ENCODE measurements at places on chromosomes 3 and 15.

DNA sequence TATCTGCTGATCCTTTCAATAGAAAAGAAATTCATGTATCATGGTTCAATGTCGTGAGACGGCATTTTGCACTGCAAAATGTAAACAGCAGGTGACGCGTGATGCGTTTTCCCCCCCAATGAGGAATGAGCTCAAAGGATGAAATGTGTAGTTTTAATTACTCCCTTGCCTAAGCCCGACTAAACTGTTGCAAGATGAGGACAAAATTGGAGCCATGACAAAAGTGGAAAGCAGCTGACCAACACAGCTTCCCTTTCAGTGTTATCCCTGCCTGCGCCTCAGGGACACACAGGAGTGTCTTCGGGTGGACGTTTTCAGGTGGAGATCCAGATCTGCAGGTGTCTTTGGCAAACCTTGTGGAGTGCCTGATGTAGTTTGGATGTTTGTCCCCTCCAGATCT, 92.0 kb downstream of the GABRG3 start:
- DNase-seq = no peak

- DNase-seq = no peak
Measured at GRCh38 chr3:76644305-76644675, 395.6 kb upstream of the ROBO2 start.

GRCh38 chr15:80923668-80924067, 66.0 kb downstream of the MESD start:
- DNase-seq = no peak

GRCh38 chr15:38189671-38190295, 62.9 kb upstream of the SPRED1 start:
- DNase-seq = no peak

DNA sequence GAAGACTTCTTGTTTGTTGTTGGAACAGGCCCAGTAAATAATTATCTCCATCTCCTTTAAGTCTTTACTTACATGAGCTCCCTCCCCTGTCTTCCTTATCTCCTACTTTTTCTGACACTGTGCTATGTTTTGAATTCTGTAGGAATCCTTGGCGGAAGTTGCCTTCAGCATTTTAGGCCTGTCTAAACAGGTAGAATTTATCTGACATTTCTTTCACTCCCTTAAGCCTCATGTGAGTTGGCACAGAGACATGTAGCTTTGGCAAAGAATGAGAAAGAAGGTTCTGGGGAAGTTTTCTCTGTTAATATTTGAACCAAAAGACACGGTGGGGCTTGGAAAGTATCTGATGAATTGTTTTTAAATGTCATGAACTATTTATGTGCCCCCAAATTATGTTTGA, 8.1 kb downstream of the MCTP2 start:
- no peak for DNase-seq

GRCh38 chr15:95884276-95884675, 446.2 kb upstream of the NR2F2 start:
- DNase-seq = no peak

DNA sequence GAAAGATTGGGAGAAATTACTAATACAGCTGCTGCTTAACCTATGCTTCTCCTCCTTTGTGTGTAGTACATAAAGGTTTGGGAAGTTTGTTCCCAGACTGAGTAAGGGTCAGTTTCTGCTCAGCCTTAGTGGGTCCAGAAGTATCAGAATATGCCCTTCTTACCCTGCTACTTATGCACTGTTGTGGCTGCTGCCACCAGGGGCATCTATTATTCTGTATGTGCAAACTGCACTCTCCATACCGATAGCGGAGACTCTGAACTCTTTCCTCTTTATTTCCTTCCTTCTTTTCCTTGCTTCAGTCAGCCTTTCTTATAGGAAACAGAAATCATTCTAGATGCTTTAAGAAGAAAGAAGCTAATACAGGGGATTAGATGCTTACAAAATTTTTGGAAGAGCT, 4.0 kb downstream of the NEDD4 start:
- DNase-seq = no peak

- no peak for DNase-seq
Measured at GRCh38 chr3:11436775-11437174, 164.6 kb downstream of the ATG7 start.

DNA sequence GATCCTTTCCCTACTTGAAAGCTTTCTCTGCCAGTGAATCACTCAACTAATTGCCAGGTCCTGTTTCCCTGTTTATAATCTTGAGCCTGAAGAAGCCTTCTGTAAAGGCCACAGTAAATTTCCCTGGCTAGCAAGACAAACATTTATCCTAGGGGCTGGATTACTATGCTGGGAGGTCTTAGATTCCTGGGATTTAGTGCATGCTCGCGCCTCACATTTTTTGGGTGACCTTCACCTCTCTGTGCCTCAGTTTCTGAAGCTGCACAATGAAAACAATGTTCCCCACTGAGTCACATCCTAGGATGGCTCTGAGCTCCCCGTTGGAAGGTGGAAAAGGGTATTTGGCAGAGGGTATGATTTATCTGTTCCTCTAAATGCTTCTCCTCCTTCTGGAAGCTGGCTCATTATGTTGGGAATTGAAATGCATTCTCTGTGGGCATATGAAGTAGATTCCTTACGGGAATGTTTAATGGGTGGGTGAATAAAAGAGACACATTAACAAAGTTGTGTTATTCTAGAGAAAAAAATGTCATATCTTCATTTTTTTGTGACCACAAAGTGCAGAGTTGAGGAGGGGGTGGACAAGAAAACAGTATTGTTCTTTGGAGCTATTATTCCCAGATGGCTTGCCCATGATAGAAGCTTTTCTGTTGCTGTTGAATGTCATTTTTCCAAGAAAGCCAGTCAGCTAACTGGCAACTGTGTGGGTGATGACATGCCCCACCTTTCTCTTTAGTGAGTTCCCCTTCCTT, 32.4 kb downstream of the LSM3 start:
- DNase-seq = no peak

- no peak for DNase-seq
Measured at GRCh38 chr3:39254806-39255449, 24.9 kb downstream of the CX3CR1 start.

GRCh38 chr3:177419904-177420601, 222.8 kb upstream of the TBL1XR1 start:
- DNase-seq = no peak

DNA sequence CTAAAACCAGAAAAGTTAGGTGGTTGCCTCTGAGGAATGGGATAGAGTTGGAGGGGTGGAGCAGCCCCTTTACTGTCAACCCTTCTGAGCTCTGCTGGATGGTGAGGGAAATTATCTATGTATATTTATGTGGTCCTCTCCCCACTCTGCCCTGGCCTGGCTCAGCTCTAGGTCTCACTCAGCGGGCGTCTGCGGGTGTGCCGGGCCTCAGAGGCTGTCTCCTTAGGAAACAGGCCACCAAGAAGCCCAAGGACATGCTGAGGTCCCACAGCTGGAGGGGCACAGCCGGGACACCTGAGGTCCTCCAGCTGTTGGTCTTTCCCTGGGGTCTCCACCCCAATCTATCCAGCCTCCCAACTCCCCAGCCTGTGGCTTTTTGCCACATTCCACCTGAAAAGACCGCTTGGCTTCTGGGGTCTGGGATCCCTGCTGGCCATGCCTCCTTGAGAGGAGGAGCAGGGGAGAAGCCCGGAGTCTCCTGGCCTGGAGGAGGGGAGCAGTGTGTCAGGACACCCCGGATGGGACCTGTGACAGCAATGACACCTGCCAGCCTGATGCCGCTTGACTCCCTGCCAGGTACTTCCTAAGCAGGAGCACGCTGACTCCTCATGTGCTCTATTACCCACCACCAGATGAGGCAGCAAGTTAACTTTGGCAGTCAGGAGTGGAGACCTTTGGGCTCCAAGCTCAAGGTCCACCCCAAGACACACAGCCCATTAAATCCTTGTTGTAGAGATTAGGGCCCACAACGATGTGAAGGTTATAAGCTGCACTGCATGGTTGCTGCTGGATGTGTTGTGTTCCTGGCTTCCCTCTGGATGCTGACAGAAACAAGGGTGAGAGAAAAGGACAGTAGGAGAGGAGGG, at the start of gene SLC28A1:
SLC28A1 (plus strand) TSS at position 747 of the 866 bp plus-strand sequence. CDS start 3,099 bp downstream, outside the sequence.
- DNase-seq = no peak

DNA sequence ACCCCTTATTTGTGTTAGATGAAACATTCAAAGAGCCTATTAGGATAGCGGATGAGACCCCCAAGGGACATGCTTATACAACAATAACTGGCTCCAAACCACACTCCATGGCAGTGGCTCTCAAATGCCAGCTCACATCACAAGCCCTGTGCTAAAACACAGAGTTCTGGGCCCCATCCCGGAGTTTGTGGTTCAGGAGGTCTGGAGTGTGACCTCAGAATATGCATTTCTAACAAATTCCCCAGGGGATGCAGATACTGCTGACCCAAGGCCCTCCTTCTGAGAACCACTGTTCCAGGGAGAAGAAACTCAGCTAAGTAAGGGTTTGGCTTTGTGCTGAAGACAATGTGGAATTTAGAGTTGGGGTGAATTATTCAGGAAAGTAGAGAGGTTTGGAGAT, 3.6 kb downstream of the CCRL2 start:
- DNase-seq = no peak

GRCh38 chr3:181921220-181921619, 209.5 kb downstream of the SOX2 start:
- DNase-seq = no peak

GRCh38 chr3:125212509-125213363, at the start of gene SLC12A8:
SLC12A8 (minus strand) TSS chr3:125212748; CDS start chr3:125211349, 1,399 bp downstream.
- DNase-seq = no peak

DNA sequence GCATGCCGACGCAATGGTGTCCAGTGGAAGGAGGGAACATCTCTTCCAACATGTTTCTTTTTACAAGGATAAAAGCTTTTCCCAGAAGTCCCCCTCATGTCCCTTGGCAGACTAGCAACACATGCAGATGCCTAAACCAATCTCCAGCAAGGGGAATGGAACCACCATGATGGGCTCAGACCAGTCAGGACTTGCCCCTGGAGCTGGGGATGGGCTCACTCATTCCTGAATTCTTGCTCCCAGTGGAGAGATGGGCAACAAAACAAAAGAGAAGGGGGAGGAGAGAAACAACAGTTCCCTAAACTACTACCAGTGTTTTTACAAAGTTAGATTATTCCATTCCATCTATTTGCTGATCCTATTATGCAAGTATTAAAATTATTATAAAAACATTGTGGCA, 76.8 kb upstream of the OXTR start:
- no peak for DNase-seq

- no peak for DNase-seq
Measured at GRCh38 chr15:84793431-84794161, 23.6 kb upstream of the ALPK3 start.

GRCh38 chr3:95154766-95155165, 1091.9 kb downstream of the NSUN3 start:
- DNase-seq = no peak

- DNase-seq = no peak
Measured at GRCh38 chr15:65924004-65924403, 54.7 kb downstream of the RAB11A start.

- no peak for DNase-seq
Measured at GRCh38 chr15:100043068-100043641, 298.6 kb downstream of the ADAMTS17 start.

GRCh38 chr15:39583596-39584265, 2.9 kb downstream of the THBS1 start:
- no peak for DNase-seq

DNA sequence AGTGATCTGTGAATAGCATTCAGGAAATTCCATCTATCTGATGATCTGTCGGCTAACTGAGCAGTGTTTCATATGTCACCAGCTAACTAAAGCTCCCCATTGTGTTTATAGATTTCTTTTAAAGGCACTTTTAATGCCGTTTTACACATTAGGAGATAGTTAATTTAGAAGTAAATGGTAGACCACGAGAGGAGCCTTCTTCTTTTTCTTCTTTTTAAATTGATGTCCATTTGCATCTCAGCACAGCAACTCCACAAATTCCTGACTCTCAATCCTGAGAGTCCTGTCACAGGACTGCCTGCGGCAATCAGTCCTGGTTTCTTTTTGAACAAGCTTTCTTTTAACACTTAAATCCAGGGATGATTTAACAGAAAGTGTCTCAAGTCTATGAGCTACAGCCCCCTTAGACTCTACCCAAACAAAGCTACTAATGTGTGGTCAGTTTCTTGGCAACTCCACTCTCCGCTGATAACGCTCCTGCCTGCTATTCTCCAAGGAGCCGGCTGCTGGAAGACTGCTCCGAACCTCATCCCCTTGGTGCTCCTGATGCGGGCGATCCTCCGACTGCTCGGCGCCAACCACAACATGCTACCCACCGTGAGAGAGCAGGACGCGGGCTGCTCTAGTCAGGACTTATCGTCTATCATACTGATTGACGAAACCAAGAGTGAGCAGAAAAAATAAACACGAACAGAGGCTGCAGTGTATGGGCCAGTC, 421.4 kb downstream of the MECOM start:
- DNase-seq = no peak

GRCh38 chr15:25883463-25884259, 20.5 kb upstream of the ATP10A start:
- no peak for DNase-seq

DNA sequence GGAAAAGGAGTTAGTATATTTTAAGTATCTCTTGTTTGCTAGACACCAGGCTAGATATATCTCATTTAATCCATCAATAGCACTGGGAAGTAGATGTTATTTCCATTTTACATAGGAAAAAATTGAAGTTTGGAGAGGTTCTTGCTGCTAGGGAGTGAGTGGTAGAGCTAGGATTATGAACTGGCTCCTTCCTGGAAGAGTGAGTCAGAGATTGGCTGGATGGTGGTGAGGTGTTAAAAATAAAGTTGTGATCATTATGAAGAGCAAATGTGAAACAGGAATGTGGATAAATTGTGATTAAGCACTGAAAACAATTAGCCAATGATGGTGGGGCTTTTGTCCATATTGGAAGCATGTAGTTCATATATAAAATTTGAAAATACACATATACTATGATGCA, 234.2 kb downstream of the WNT5A start:
- no peak for DNase-seq

- no peak for DNase-seq
Measured at GRCh38 chr3:89584398-89584797, 477.0 kb downstream of the EPHA3 start.

GRCh38 chr15:33074942-33075341, 119.6 kb downstream of the FMN1 start:
- no peak for DNase-seq

- DNase-seq = no peak
Measured at GRCh38 chr15:66900586-66901310, 164.7 kb upstream of the SMAD3 start.

- DNase-seq = no peak
Measured at GRCh38 chr15:76464247-76464646, 127.7 kb downstream of the ISL2 start.

DNA sequence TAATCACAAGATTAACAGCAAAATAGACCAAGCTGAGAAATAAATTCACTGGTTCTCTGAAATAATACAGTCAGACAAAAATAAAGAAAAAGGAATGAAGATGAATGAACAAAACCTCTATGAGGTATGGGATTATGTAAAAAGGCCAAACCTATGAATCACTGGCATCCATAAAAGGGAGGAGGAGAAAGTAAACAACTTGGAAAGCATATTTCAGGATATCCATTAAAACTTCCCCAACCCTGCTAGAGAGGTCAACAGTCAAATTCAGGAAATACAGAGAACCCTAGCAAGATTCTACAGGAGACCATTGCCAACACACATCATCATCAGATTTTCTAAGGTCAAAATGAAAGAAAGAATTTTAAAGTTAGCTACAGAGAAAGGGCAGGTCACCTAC, 649.7 kb upstream of the CBLB start:
- DNase-seq = no peak

Data from NCI-H2107 (cell line).